NCI-H1436 treated with DMSO at 0.1 percent for 48 hours (cell line): ENCODE measurements at places on chromosomes 12 and 14.
A peak's percentile ranks its signal among the peaks of the same experiment; 100 is the strongest.

DNA sequence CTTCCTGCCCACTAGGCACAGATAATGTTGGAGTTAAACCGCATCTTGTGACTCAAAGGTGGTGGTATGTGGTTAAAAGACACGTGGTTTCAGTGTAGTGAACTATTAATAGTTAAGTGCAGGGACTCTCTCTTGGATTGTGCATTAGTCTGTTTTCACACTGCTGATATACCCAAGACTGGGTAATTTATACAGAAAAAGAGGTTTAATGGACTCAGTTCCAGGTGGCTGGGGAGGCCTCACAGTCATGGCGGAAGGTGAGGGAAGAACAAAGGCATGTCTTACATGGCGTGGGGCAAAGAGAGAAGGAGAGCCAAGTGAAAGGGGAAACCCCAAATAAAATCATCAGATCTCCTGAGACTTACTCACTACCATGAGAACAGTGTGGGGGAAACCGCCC lies 362.3 kb downstream of the GLT1D1 start:
- DNase-seq = no peak

- no peak for DNase-seq
Observed at GRCh38 chr14:68282479-68283377, 463.1 kb downstream of the RAD51B start.

DNA sequence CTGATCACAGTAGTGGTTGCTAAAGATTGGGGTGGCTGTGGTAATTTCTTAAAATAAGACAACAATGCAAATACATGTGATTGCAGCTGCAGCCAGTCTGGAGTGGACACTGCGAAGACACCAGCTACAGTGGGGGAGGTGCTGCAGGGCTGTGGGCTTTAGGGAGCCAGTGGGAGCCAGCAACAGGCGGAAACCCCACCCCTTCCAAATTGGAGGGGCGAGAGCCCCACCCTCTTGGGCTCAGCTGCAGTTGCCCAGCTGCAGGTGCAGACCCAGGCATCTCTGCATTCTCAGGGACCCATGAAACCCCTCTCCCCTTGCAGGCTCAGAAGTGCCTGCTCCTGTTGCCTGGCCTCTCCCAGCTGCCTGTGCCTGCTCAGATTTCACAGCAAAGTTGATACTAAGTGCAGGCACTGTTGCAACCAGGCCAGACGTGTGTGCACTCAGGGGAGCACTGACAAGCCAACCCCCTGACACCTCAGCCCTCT lies 104.8 kb downstream of the MYF5 start:
- no peak for DNase-seq

DNA sequence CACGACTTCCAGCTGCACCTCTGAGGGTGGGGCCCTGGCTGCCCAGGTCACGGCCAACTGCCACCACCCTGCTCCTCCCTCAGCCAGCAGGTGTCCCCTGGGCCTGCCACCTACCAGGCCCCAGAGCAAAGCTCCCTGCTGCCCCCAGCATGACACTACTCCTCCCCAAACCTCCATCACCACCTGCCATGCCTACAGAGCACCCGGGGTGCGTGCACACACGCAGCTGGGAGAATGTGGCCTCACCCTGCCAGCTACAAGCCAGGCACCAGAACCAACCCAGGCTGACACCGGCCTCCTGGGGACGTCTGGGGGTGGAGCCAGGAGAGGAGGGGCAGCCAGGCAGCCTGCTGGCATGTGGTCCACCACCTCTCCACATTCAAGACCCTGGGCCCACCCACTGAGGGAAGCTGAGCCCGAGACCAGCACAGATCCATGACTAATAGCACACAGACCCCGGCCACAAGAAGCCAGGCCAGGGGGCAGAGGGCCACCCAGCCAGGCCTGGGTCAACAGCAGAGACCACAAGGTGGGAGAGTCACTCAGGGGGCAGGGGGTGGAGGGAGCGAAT lies 3.4 kb downstream of the JAG2 start:
- DNase-seq = no peak

DNA sequence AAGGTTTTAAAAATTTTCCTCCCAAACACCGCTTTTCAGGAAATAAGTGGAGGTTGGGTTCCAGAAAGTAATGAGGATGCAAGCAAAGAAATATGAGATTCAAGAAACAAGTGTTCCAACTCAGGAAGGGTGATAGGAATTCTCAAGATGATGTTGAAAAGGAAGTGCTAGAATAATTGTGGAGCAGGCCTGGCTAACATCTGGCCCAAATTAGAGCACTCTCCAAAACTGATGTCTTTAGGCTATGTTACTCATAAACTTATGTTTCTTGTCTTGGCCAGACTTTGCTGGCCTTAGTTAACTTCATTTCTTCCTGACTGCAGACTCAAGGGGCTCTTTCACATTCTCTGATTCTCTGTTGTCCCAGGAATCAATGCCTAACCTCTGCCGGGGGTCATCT lies 116.3 kb downstream of the TMTC3 start:
- no peak for DNase-seq

DNA sequence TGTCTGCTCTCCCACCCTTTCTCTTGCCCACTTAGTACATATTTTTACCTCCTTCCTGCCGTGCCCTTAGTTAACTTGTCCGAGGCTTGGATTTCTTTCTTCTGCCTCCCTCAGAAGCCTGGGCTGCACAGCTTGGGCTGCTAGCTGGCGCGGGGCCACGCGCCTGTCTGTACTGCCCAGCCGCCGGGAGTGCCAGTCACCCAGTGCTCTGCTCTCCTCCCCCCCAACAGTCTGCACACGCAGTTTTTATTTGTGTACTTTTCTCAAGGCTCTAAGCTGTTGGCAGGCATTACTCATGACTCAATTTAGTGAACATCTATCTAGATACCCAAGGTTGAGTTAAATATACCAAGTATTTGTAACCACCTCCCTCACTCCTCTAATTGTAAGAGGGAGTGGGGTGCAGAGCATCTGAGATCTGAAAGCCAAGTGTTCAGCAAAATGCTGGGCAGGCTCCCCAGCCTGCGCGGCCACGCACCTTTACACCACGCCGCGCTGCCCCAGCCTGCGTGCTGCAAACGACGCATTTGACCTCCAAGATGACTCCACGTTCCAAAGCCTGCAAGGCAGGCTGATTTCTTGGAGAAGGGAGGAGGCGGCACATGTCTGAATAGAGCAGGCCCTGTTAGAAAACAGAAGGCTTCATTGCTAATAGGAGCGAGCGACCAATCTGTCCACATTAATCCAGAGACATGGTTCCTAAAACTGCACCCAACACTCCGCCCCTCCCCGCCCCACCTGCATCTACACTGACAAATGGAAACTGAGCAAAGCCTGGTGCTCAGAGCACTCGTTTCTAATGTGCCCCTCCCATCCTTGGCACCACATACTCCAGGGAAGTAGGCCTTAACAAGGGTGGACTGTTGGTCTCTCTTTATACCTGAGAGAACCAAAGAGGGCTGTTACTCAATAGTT lies 18.2 kb upstream of the CACNA2D4 start:
- DNase-seq = peak; percentile 50

DNA sequence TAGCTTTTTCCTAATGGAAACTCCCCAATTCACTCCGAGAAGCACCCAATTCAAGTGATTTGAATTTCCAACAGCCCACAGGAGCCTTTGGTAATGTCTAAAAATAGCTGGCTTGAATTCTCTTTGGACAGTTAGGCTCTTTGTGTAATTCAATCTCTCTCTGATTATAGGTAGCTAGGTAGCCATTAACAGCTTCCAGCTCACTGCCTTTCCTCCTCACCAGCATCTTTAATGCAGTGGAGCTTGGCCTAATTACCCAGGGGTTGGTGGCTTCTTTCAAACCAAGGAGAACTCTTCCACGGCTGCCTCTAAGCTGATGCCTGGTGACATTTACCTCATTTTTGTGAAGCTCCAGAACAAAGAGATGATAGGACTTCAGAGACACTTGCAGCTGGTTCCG lies 86.4 kb downstream of the WSCD2 start:
- no peak for DNase-seq

- DNase-seq = no peak
Observed at GRCh38 chr12:122721057-122721545, 4.5 kb upstream of the HCAR3 start.

- no peak for DNase-seq
Observed at GRCh38 chr12:113007166-113007565, 28.8 kb downstream of the OAS2 start.

DNA sequence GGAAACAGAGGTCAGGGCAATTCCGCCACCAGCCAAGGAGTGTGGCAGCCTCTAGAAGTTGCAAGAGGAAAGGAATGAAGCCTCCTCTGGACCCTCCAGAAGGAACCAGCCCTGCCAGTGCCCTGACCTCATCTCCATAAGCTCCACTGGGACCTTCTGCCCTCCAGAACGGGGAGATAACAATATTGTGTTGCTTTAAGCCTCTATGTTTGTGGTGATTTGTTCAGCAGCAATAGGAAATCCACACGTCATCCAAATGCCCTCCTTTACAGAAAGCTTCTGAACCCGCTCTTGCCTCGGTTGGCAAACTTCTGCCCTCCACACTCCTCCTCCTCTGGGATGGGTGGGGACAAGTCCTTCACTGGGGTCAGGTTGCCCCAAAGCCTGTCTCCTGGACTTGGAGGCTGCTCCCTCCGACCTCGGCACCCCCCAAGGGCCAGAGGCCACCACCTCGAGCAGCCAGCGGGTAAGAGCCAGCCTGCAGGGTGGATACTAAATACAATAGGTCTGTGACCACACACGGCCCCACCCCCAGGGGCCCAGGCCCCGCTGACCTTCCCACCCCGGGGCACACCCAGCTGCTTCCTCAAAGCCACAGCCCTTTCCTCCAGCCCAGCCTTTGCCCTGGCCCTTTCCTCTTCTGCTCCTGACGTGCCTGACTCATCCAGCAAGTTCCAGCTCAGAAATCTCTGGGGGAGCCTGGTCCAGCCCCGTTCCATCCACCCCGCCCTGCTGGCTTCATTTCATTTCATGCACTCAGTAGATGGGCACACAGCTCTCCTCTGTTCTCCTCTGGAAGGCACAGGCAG lies 58.7 kb upstream of the NCOR2 start:
- DNase-seq = no peak

DNA sequence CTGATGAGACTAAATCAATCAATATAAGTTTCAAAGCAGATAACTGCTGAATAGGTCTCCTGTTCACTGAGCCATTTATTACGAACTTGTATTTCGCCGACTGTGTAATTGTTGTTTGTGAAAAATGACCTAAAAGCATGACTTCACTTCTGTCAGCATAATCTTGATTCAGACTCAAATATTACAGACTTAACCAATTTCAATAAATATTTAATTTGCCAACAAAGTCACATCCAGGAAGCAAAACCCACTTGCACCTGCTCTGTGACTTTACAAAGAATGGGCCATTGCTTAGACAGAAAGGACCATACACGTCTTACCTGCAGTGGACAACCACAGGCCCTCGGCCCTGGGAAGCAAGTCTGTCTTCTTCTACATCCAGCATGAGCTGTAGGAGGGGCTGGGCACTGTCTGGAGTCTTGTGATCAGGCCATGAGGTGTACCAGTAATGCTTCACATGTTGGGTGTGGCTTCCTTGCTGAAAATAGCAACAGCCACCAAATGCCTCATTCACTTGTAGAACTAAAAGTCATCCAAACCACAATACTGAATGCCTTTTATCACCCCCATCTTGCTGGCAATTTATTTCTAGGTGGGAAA lies 23.5 kb upstream of the PTPRB start:
- no peak for DNase-seq

DNA sequence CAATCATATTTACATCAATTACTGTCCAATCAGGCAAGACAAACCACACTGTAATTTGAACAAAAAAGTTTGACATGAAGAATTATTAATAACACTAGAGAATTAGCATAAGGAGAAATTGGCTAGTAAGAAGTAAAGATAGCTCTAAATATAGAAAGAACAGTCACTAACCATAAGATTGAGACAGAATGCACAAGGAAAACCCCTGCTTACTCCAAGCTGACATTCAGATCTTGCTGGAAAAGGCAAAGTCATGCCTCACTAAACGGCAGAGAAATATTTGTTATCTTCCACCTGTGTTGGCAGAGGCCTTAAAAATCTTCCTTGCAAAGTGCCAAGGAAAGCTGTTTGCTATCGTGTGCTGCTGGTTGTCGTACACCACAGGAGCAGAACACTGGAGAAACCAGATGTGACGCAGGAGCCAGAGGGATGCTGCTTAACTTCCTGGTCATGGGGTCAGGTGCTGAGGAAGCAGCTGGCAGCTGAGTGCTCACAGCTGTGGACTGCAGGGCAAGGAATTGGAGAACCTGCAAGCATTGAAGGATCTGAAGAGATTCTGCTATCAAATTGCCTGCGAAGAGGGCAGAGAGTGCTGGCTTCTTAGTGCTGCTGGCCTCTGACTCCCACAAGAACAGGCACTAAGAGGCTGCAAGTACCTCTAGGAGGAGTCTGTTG lies 1323.3 kb downstream of the LRFN5 start:
- DNase-seq = no peak

- DNase-seq = no peak
Observed at GRCh38 chr14:55547650-55548315, 32.2 kb upstream of the KTN1 start.

- no peak for DNase-seq
Observed at GRCh38 chr12:115872919-115873357, 404.6 kb downstream of the MED13L start.

- no peak for DNase-seq
Observed at GRCh38 chr12:79535751-79536150, 155.0 kb downstream of the PAWR start.

- DNase-seq = no peak
Observed at GRCh38 chr12:79063258-79063657, 198.7 kb downstream of the SYT1 start.

GRCh38 chr12:19491863-19492262 lies 52.6 kb downstream of the AEBP2 start:
- no peak for DNase-seq

- no peak for DNase-seq
Observed at GRCh38 chr12:22532317-22532716, 12.0 kb downstream of the C2CD5 start.

- DNase-seq = no peak
Observed at GRCh38 chr14:101623685-101624444, 62.6 kb downstream of the DIO3 start.

DNA sequence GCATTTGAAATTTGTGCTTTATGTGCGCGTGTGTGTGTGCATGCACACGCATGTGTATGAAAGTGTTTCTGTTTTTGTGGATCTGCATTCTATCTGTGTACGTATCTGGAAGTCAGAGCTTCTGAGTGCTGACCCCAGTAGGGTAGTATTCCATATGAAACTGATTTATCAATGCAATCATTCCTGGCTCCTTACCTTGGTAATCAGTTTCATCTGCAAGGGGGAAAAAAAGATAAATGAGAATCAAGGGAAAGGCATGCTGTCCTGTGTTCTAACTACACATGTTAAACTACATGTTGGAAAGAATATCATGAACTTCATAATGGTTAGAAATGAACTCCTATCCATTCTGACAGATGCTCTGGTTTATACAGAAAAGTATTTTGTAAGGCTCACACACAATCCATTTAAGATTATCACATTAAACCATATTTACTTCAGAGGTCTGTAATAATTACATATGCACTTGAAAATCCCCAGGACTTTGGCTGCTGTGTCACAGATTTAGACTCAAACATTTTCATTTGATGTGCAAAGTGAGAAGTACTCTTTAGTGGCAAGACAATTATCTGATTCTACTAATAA lies 276.1 kb upstream of the LMO3 start:
- DNase-seq = no peak
